ENCODE measurements at places on chromosomes 11 and 22.
A peak's percentile ranks its signal among the peaks of the same experiment; 100 is the strongest.

DNA sequence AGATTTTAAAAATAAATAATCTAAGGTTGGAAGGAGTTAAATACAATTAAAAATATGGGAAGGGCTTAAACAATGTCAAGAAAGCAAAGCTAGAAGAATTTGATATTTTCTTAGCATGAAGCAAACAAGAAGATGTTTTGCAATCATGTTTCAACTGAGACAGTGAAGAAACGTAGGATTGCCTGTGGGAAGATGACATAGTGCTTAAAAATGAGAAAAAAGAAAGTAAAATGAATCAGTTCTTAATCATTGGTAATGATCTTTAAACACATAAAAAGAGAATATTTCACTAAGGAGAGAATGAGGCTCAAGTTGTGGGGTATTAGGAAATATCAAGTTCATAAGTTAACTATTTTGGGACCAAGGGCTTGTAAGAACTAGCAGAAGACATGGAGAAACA lies 855.0 kb downstream of the METTL15 start:
- no peak for DNase-seq

DNA sequence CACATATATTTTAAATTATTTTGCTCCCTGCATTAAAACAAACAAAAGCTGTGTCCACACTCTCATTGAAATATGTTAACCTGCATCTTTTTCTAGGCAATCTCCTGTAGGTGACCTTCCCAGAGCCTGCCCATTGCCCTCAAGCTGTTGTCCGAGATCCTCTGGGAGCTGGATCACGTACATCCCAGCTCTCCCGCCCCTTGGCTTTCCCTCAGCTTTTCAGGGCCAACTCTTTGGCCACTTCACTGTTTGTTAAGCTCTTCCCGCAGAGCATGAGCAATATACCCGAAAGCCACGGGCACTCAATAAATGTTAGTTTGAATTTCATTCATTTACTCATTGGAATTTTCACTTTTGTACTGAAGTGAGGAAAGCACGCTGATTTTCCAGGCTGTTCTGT lies 32.2 kb downstream of the ELMOD1 start:
- DNase-seq, result no peak

DNA sequence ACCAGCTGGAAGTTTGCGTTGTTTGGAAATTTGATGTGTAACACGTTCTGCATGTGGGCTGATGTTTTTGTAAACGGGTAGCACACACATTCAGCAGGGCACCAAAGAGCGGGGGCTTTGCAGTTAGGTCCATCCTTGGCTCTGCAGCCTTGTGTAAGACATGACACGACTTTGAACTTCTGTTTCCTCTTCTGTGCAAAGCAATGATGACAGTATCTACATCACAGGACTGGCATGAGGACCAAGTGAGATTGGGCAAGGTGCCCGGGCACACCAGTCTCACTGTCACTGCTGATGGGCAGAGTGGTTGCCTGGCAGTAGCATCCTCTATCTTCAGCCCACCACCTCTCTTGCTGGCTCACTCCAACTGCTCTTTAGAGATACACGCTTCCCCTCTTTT lies 3.3 kb downstream of the TCN2 start:
- DNase-seq, result no peak

- DNase-seq, result no peak
These were observed 61.3 kb downstream of the DENND5A start for GRCh38 chr11:9203691-9204311.

DNA sequence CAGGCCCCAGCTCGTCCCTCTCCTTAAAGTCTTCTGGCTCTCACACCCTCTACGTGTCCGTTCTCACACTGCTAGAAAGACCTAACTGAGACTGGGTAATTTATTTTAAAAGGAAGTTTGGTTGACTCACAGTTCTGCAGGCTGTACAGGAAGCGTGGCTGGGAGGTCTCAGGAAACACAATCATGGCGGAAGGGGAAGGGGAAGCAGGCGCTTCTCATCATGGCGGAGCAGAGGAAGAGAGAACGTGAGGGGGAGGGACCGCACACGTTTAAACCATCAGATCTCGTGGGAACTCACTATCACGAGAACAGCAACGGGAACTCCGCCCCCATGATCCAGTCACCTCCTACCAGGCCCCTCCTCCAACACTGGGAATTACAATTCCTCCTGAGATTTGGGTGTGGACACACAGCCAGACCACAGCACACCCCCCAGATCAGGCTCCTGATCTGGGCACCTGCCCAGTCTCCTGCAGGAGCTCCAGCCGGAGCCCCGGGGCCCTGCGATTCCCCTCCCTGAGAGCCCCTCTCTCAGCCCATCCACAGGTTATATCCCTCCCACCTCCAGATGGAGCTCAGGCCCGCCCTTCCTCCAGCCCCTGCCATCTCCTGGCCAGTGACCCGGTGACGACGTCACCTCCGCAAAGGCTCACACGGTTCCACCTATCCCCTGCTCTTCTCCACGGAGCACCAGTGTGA lies 170.2 kb downstream of the BRD1 start:
- peak; percentile 32 for DNase-seq

- DNase-seq, result peak; percentile 66
These were observed 7.6 kb upstream of the SERPINH1 start for GRCh38 chr11:75554258-75555022.

- DNase-seq, result no peak
These were observed 48.0 kb downstream of the TSPAN18 start for GRCh38 chr11:44774731-44775130.

DNA sequence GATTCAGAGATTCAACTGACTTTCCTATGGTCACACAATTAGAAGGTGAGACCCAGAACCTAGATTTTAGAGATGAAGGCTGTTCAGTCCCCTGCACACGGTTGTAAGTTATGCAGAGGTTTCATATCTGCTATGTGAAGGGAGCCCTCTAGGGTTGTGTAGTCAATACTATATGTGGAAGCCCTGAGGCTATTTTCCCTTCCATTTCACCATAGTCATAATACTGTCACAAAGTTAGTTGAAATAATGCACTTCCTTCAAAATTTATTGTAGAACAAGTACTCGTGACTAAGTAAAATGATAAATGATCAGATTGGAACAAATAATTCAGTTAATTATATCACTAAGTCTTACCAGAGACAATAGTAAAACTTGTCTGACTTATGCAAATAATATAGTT lies 48.8 kb downstream of the ENDOD1 start:
- DNase-seq, result no peak

GRCh38 chr22:40818747-40819598 lies at the start of gene SLC25A17:
Gene SLC25A17, minus strand, starts transcription at chr22:40819346. Its CDS starts 98 bp downstream, at chr22:40819248.
- peak; percentile 84 for DNase-seq

- no peak for DNase-seq
These were observed 167.7 kb downstream of the CEP164 start for GRCh38 chr11:117495357-117495756.

- no peak for DNase-seq
These were observed 33.7 kb upstream of the MYRF start for GRCh38 chr11:61718621-61719302.
